ENCODE measurements at places on chromosomes 3 and 15. TPM values are rescaled to one million over a fixed set of nuclear protein-coding genes. Genes with fewer than 3 reads are reported as not detected.

DNA sequence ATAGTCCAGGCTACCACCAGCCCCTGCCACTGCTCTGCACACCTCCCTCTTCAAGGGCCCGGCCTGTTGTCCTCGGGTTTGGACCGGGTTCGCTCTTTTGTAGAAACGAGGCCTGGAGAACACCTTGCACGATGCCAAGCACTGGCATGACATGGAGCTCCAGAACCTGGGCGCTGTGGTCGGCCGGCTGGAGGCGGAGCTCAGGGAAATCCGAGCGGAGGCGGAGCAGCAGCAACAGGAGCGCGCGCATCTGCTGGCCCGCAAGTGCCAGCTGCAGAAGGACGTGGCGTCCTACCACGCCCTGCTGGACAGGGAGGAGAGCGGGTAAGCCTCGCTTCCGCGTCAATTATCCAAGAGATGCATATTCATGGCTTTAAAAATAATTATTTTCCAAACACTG is 72.4 kb downstream of the BFSP2 start:
- DNase-seq = peak; percentile 40

The SYNPR gene
- 6.1 TPM for total RNA-seq

DNA sequence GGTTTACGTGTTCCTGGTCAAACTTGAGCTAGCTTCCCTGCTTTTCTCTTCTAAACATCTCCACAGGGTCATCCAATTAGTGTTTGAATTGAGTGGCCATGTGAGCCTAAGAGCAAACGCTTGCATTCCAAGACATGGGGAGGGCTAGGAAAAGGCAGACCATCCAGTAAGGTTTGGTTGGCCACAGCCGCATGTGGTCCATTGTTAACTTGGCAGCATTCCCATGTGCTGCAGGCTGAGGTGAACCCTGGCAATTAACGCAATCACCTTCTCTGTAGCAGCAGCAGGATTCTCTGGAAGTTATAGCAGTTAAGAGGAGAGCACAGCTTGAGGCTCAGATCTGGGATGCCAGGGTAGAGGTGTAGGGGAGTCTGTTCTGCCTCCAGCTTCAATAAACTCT is 502.2 kb upstream of the LMCD1 start:
- no peak for DNase-seq

DNA sequence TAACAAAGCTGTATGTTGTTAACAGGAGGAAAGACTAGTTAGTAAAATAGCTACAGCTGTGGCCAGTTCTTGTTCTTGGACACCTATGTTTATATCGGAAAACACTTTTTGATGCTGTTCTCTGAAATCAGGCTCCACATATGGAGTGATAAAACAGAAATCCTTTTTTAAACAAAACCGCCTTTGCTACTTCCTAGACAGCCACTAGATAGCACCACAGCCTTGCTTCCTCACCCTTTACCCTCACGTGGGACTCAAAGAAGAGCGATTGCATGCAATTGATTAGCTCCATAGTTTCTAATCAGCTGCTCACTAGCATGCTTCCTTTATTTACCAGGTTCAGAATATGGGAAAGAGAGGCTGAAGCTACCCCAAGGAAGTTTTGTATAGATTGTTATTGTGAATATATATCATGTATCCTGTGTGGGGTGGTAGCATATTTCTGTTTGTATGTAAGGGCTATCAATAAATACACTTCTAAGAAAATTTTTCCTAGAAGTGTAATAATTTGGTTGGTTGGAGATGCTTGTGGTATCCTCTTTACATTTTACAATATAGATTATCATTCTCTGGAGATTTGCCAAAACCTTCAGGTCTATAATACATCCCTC is 4.3 kb upstream of the MTFMT start:
- no peak for DNase-seq

- DNase-seq = no peak
Measured at GRCh38 chr3:10683106-10683505, 132.9 kb upstream of the SLC6A11 start.

- DNase-seq = no peak
Measured at GRCh38 chr15:50624616-50625168, 61.9 kb downstream of the TRPM7 start.

DNA sequence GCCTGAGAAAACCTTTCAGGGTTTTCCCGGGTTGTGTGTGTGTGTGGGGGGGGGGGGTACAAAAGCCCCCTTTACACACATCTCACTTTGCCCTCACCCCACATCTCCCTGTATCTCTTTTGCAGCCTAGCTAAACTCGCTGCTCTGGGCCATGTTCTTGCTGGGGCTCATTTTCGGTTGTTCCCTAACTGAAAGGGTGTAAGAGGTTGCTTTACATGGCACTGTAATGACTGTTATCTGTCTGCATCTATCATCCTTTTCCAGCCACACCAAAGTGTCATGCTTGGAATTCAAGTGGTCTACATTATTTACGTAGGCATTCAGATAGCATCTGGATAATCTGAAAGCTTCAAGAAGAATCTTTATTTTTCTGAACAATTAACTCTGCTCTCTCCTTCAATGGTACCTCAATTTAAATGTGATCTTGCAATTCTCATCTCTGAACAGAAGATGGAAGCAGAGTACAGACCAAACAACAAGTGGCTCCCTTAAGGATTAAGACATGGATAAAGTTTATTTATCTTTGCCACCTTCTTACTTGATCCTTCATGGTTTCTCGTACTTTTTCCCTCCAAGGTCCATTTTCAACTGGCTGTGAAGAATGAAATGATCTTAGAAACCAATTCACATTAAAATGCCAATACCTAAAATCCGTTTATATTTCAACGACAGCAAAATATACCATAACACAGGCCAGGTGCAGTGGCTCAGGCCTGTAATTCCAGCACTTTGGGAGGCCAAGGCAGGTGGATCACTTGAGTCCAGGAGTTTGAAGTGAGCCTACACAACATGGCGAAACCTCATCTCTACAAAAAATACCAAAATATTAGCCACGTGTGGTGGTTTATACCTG is 34.9 kb downstream of the DCLK3 start:
- DNase-seq = no peak

GRCh38 chr3:80233576-80233975 is 465.8 kb upstream of the ROBO1 start:
- DNase-seq = no peak

DNA sequence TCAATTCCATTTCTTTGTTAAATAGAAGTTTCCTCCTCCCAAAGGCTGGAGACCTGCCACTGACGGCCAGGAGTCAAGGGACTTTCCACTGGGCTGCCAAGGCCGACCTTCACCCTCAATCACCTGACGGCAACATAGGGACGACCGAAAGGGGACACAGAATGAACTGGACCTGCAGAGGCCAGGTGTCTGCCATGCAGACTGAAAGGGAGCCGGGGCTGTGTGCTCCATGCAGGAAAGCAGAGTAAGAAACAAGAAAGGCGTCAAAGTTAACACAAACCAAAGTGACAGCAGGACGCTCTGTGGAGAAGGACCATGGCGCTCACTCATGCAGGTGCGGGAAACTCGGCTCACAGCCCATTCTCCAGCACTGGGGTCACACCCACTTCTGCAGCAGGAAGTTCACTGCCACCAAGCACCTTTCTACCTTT is 26.1 kb downstream of the ZXDC start:
- no peak for DNase-seq

The DOCK3 gene
- 13.4 TPM for total RNA-seq

DNA sequence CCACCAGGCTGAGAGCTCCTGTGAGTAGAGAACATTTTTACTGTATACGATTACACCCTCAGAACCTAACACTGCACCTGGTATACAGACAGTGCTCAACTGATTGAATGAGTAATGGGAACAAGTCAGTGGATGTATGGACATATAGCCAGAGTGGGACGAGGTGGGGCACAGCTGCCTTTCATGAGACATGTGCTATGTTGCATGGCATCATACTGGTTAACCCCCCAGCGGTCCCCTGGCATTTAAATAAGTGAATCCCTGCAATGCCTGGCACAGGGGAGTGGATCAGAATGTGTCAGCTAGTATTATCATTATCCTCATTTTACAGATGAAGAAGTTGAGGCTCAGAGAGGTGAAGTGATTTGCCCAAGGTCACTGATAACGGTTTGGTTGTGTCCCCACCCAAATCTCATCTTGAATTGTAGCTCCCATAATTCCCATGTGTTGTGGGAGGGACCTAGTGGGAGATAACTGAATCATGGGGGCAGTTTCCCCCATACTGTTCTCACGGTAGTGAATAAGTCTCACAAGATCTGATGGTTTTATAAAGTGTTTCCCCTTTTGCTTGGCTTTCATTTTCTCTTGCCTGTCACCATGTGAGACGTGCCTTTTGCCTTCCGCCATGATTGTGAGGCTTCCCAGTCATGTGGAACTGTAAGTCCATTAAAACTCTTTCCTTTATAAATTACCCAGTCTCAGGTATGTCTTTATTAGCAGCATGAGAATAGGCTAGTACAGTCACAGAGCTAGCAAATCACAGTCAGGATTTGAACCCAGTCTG is 56.0 kb upstream of the ATP2B2 start:
- DNase-seq = no peak

DNA sequence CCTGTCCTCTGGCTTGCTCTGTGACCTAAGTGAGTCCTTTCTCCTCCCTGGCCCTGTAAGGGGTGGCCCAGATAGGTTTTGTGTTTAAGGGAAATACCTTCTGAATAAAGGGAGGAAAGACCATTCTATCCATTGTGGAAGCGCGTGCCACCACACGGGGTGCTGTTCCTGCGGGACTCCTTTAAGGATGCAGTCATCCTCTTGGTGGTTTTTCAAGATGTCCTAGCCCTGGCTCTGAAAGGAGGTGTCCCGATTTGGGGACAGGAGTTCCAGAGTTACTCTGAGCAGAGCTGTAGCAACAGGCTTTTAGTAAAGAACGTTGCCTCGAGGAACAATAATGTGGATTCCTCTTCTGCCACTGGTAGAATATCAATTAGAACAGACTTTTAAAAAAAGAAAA is 9.6 kb downstream of the SLC6A6 start:
- DNase-seq = no peak

DNA sequence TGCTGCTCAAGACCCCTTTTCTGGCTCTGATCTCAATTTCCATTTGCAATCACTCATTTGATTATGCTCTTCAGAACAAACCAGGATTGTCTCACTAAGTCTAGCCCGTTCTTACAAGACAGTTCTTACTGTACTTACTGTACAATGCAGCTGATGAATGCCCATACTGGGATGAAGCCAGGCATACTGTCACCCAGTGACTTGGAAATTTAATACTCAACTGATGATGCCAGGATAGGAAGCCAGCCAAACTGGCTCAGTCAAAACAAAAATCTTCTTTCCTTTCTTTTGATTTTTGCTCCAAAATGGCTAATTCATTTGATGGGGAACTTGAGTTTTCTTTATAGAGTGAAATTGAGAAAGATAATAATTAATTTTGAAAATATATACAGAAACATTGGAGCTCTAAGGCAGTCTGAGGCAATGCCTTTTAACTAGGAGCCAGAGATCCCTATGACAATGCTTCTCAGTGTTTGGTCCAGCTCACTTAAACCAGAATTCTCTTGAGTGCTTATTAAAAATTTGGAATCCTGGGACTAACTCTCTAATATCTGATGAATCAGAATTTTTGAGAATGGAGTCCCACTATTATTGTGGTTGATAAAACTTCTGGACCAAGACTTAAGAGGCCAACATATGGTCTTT is 265.6 kb upstream of the THBS1 start:
- DNase-seq = no peak

The CDHR4 gene
- not detected for total RNA-seq

DNA sequence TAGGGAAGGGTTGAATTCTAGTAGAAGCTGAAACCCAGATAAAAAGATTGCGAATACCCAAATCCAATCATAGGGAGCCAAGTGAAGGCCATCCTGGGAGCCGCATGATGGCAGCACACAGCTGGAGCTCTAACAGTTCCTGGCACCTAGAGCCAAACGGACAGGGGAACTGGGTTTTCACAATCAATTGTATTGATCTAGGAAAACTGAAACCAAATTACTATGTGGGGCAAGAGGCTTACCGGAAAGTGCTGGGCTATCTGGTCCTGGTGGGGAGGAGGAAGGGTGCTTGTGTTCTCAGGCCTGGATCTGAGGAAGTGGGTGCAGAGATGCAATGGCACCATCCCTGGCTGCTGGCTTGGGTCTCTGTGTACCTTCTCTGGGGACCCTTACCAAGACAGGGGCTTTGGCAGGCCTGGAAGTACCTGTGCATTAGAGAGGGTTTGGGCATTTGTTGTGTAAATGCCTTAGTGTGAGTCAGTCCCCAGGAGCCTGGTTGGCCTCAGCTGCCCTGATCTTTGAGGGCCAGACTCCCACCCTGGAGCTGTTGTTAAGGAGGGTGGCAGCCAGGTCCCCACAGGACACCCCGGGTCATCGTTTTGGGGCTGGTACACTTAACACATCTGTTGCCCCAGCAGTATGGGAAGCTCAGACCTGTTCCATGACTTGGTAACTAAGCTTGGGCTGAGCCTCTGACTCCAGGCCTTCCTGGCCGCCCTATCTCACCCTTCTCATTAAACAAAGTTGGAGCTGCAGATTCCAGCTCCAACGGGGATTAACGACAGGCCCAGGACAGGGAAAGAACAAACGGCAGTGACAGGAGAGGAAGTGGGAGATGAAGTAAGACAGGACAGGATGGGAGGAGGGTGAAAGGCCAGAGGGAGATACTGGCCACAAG is 8.9 kb upstream of the FURIN start:
- no peak for DNase-seq

- no peak for DNase-seq
Measured at GRCh38 chr15:37789397-37789786, 145.0 kb upstream of the TMCO5A start.

DNA sequence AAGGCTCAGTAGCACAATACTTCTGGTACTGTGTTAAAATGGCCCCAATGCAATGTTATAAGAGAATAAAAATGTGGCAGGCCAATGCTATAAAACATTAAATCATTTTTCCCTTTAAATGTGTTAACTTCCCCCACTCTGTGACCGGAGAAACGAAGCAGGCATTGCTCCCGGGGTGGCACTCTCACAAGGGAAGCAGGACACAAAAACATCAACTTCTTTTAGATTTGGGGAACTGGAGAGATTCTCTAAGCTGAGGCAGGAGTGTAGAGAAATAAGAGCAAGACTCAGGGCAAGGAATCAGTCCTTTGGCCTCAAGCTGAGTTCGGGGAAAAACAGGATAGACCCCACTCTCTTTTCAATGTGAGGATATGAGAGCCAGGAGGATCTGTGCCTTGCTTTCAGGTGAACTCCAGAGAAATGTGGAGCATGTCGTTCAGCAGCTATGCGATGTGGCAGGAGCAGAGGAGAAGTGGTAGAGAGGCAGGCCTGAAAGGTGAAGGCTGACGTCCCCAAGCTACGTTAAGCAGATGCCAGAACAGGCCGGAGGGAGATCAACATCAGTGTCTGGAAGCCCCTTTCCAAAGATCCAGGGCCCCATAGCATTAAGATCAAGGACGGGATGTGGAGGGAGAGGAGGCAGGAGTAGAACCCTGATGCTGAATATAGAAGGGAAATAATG is 160.2 kb downstream of the PLD1 start:
- no peak for DNase-seq

The KBTBD13 gene
- total RNA-seq = not detected

The PPP1R2 gene
- total RNA-seq = 29.7 TPM

DNA sequence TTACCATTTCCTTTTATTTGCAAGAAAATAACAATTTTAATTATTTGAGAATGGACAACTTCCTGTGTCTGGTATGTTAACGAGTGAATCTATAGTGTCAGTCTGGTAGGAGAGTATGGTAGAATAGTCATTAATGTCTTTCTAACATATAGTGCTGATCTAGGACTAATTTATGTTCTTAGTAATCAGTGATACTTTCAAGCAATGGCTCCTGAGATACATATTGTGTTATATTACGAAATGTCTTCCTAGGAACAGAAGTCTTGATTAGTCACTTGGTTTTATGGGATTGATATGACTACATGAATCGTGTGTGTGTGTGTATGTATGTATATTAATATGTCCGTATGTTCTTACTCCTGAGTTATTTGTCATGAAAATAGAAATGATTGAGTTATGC is 66.6 kb upstream of the PAQR5 start:
- DNase-seq = no peak

GRCh38 chr15:83489690-83490089 is 42.5 kb downstream of the SH3GL3 start:
- no peak for DNase-seq
